Suprapubic skin (tissue), 4 donors: ENCODE measurements at places on chromosomes 12 and 14. TPM values are rescaled to one million over a fixed set of nuclear protein-coding genes. Genes with fewer than 3 reads are reported as not detected.
A peak's percentile ranks its signal among the peaks of the same experiment; 100 is the strongest.

DNA sequence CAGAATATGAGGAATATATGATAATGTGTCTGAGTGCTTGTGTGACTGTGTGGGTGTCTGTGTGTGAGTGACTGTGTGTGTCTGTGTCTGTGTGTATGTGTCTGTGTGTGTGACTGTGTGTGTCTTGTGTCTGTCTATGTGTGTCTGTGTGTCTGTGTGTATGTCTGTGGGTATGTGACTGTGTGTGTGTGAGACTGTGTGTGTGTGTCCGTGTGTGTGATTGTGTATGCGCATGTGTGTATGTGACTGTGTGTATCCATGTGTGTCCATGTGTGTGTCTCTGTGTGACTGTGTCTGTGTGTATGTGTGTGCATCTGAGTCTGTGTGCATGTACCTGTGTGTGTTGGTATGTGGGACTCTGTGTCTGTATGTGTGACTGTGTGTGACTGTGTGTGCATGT is 1361.2 kb upstream of the TMEM132C start:
- DNase-seq: no peak

GRCh38 chr12:102497743-102498142 is 17.4 kb upstream of the IGF1 start:
- DNase-seq: no peak

DNA sequence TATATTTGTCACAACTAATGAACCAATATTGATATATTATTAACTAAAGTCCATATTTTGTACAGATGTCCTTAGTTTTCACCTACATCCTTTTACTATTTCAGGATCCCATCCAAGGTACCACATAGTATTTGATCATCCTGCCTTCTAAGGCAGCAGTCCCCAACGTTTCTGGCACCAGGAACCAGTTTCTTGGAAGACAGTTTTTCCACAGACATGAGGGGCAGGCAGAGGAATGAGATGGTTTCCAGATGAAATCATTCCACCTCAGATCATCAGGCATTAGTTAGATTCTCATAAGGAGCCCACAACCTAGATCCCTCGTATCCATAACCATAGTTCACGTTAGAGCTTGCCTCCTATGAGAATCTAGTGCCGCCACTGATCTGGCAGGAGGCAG is 82.8 kb upstream of the BCL2L14 start:
- DNase-seq: no peak

GRCh38 chr14:51248016-51248987 is 8.3 kb downstream of the TMX1 start:
- DNase-seq: no peak

GRCh38 chr14:52023518-52023917 is 34.2 kb downstream of the RTRAF start:
- no peak for DNase-seq

DNA sequence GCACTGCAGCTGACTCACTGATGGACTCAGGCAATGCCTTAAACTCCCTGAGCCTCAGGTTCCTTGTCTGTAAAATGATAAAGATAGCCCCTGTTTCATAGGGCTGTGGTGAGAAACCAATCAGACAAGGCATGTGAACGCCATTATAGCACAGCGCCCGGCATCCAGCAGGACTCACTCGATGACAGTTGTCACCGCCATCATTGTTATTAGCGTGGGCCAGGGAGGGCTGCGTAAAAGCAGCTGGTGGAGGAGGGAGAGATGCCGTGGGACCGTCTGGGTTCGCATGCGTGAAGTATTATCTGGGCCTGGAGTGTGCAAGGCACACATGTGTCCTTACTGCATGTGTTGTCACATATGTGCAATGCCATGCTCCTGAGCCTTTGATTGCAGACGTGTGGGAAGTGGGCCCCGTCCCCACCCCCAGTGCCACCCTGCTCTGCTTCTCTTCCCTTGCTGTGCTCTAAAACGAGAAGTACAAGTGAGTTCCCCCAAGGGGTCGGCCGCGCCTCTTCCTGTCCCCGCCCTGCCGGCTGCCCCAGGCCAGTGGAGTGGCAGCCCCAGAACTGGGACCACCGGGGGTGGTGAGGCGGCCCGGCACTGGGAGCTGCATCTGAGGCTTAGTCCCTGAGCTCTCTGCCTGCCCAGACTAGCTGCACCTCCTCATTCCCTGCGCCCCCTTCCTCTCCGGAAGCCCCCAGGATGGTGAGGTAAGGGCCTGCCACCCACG is at the start of gene PTPN6:
Gene PTPN6 (plus strand): TSS at position 546 of the 730 bp plus-strand sequence. CDS start 157 bp downstream, at position 703.
- DNase-seq: peak; percentile 88

DNA sequence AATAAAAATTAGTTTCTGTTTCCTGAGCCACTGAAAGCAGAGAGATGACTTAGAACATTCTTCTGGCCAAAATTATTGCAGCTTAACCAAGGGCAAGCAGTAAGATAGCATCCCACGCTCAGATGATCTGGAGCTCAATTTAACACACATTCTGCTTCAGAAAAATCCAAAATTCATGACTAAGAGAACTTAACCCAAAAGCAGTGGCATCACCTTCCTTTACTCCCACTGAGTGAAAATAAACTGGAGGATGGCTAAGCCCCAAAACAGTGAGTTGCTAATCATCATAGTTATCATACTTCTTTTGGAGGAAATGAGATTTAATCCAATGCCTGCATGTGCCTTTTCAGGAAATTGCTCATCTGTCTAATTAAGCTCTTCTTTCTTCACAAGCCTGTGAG is 195.4 kb downstream of the DUSP6 start:
- no peak for DNase-seq

The STXBP6 gene
- total RNA-seq: 51.8 TPM

DNA sequence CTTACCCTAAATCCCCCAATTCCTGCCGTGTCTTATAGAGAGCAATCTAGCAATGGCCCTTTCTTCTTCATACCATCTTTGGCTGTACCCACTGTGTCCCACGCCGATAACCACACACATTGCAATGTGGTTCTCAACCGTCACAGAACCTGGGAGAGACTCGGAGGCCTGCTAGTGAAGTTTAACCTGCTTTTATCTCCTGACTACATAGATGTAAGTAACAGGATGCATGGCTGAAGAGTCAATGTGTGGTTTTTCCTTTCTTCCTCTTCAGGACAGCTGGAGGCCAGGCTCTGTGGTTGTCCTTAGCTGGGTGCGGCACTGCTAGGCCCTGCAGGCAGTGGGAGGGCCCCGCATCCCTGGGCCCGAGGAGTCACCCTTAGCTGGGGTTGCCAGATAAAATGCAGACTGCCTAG is 51.3 kb downstream of the ZNF664 start:
- DNase-seq: no peak

The WIF1 gene
- total RNA-seq: 3.0 TPM

The TAS2R10 gene
- total RNA-seq: 1.1 TPM

The MYH6 gene
- not detected for total RNA-seq

The SLC5A8 gene
- 0.38 TPM for total RNA-seq

The PMCH gene
- not detected for total RNA-seq

DNA sequence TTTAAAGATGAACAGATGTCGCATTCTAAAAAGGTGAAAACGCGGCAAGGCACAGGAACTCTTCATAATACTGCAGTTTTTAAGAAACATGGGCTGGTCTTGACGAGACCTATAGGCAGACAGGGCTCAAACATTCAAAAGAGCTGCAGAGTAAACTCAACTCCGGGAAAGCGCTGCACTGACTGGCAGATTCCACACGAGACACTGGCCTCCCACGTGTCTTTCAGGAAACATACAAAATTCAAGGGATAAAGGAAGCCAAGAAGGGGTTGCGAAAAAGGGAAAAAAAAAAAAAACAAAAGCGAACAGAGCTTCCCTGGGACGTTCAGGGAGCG is 614 bp upstream of the ARF6 start:
- no peak for DNase-seq

The SIRT4 gene
- 1.8 TPM for total RNA-seq

DNA sequence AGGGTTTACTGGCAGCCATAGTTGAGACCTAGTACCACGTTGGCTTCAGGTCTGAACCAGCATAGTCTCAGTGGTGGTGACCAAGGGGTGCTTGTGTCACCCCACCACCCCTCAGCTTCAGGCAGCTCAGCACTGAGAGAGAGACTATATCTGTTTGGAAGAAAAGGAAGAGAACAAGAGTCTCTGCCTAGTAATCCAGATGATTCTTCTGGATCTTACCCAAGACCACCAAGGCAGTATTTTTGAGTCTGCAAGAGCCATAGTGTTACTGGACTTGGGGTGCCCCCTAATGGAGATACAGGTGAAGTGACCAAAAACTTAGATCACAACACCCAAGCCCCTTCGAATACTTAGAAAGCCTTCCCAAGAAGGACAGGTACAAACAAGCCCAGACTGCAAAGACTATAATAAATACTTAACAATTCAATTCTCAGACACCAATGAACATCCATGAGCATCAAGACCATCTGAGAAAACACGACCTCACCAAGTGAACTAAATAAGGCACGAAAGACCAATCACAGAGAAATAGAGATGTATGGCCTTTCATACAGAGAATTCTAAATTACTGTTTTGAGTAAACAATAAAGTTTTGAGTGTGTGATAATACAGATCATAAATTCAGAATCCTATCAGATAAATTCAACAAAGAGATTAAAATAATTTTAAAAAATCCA is 107.0 kb downstream of the HELB start:
- DNase-seq: no peak

The ADAM20 gene
- 1.0 TPM for total RNA-seq

The NUAK1 gene
- 22.6 TPM for total RNA-seq

DNA sequence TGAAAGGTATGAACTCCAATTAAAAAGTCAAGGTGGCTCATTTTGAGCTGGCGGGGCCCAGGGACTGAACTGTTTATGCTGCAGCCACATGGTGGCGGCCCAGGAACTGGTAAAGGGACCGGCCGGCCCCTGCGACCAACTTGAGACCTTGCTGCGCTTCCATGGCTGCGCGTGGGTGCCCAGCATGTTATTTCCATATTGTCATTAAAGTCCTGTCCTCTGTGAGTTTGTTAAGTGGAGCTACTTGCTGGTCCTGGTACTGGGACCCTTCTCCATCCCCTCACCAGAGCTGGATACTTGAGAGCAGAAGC is 62.3 kb downstream of the BEGAIN start:
- peak; percentile 72 for DNase-seq

DNA sequence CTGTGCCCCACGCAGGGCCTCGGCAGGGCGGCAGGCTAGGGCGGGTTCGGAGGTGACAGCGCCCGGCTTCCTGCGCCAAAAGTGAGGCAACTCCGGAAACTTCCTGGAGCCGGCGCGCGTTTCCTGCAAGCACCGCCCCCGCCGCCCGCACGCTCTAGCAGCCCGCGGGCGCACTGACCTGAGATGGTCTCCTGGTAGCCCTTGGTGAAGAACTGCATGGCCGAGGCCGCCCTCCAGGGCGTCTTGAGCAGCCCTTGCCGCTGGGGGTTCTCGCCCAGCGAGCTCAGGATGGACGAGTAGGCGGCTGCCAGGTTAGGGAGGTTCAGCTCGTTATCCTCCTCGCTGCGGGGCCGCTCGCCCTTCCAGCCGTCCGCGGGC is 494 bp downstream of the GCH1 start:
- peak; percentile 91 for DNase-seq

- DNase-seq: peak; percentile 50
These were observed 340.9 kb downstream of the BCL11B start for GRCh38 chr14:98931126-98931525.

- DNase-seq: no peak
These were observed 81.6 kb downstream of the PTGER2 start for GRCh38 chr14:52395728-52396127.

The HOXC10 gene
- total RNA-seq: 14.0 TPM

The CCDC177 gene
- not detected for total RNA-seq

GRCh38 chr12:127650626-127651025 is 616.3 kb upstream of the TMEM132C start:
- DNase-seq: no peak

- no peak for DNase-seq
These were observed 94.7 kb downstream of the DIP2B start for GRCh38 chr12:50599366-50600095.

DNA sequence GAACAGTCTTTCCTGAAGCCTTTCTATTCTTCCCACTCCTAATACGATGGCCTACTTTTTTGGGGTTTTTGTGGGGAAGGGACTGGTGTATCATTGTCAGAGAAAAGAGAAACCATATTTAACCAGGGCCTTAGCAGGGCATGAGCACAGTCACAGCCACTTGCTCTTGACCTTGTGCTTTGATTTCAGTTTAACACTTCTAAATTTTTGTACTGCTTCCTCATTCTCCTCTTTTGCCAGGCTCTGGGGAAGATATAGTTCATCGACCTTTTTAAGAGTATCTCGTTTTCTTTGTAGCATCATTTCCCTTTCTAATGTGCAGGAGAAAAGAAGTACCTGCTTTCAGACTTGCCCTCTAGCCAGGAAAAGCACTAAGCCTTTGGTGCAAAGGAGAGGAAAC is 2.2 kb downstream of the ZBTB1 start:
- no peak for DNase-seq

- no peak for DNase-seq
These were observed 6.5 kb downstream of the OLR1 start for GRCh38 chr12:10165421-10165820.

The CELA1 gene
- total RNA-seq: not detected

- DNase-seq: no peak
These were observed 232.2 kb downstream of the C12orf50 start for GRCh38 chr12:87796961-87797516.

The FGF6 gene
- not detected for total RNA-seq

GRCh38 chr14:104577426-104577825 is 2.1 kb upstream of the C14orf180 start:
- DNase-seq: no peak

- no peak for DNase-seq
These were observed 267.5 kb downstream of the CCDC91 start for GRCh38 chr12:28457785-28458184.

DNA sequence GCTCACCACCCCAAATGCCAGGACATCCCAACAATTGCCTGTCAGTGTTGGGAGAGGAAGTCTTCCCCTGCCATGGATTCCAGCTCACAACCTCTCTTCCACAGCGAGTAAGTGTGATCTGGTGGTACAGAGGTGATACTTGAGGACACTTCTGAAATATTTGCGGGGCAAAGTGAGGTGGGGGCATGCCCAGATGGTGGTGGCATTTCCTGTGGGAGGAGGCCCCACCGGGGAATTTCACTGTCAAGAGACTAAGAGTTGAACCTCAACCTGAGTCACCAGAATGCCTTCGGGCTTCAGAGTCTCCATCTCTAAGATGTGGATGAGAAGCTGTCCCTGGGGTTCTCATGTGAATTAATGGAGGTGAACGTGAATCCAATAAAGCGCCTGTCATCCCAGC is 122.3 kb upstream of the RFLNA start:
- no peak for DNase-seq

DNA sequence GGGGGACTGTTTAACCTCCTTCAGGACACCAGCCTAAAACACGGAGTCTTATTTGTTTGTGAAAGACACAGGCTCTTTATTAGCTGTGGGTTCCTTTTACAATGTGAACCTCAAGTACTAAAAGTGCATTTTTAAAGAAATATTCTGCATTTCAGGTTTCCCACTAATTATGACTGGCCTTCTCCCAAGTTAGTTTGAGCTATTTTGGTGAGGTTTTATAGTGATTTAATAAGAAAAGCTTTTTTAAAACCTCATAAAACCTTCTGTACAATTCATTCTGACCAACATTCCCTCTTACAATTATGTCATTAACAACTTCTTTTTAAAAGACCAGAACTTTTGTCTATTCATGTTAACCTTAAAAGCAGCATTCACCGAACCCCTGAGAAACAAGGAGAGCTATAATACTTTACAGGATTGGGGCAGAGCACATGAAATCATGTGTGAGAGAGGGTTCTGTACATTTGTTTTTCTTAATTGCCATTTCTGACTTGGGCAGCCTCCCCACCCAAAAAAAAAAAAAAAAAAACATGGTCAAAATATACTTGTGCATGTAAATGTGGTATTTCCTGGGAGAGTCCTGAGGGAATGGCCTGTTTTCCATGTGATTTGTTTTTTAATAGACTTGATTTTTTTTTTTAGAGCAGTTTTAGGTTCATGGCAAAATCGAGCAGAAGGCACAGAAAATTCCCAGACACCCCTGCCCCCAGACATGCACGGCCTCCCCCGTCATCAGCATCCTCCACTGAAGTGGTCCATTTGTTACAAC is 169.5 kb downstream of the CHST11 start:
- DNase-seq: no peak

The OASL gene
- not detected for total RNA-seq
